NB4 (cell line): ENCODE measurements at places on chromosomes 1 and 21.

DNA sequence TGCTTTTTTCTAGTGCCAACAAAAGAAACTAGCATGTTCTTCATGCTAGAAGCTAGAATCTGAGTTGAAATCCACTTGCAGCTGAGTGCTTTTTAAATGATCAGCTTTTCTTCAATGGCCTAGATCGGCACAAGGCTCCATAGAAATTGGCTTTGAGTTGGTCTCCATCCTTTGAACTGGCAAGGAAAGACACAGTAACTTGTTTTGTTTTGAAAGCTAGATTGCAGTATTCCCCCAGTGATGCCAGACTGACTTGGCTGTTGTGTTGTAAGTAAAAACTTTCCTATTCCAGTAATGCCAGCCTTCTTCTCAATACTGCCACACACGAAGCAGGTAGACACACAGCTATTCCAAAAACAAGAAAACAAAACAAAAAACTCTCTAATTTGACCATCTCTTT, 139.1 kb downstream of the FMN2 start:
- no peak for DNase-seq

DNA sequence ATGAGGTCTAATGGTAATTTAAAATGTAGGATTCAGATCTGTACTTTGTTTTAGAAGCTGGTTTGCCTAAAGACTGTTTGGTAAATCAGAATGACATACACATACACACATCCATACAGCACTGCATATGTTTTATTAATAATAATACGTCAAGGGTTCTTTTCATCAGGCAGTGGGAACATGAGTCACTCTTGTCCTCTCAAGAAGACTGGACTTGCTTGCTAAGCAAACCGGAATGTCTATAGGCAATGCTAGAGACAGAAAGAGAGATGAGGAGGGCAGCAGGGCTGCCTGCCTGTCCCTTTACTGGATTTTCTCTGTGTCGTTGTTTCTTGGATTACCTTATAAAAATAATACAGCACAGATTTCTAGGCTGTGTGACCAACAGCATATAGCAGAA, 119.1 kb upstream of the GALNT2 start:
- DNase-seq, result no peak

GRCh38 chr1:41728403-41729202, 190.1 kb downstream of the HIVEP3 start:
- peak; percentile 86 for DNase-seq

- DNase-seq, result no peak
These were observed 18.7 kb downstream of the SETDB1 start for GRCh38 chr1:150944856-150945255.

DNA sequence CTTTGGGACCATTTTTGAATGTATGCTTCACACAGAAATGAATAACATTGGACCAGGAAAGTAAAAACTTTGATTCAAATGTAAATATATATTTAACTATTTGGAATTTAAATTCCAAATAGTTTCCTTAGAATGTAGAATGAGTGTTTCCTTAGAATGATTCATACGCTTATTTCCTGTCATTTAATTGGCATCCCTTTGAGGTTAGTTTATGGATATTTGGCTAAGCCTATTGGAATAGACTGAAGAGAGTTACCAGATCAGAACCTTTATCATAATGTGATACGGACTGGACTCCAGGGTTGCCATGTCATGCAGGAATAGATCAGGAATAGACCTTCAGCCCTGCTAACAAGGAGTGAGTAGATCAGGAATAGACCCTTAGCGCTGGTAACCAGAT, 133.1 kb downstream of the TNNI3K start:
- DNase-seq, result no peak

DNA sequence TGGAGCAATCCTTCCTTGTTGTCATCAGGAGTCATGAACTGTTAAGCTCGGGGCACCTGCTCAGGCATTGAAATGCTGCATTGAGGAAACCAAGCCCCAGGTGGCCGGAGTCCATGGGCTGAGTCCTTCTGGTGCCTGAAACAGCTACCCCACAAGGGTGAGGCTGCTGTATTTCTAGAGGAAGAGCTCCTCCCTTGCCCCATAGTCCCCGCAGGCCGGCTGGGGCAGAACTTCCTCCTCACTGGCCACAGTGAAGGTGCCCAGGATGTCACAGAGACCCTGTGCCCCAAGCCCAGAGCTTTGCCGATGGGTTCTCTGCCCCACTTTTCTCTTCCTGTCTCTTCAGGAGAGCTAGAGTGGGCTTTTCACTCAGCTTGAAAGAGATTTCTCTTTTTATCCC, 80.8 kb upstream of the GCLM start:
- no peak for DNase-seq

DNA sequence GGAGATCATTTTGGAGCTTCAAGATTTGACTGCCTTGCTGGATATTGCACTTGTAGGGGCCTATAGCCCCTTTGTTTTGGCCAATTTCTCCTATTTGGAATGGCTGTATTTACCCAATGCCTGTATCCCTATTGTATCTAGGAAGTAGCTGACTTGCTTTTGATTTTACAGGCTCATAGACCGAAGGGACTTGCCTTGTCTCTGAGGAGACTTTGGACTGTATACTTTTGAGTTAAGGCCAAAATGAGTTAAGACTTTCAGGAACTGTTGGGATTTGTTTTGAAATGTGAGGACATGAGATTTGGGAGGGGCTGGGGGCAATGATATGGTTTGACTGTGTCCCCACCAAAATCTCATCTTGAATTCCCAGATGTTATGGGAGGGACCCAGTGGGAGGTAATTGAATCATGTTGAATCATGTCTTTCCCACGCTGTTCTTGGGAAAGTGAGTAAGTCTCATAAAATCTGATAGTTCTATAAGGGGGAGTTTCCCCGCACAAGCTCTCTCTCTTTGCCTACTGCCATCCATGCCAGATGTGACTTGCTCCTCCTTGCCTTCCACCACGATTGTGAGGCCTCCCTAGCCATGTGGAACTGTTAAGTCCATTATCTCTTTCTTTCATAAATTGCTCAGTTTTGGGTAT, 276.1 kb downstream of the LMX1A start:
- no peak for DNase-seq

GRCh38 chr1:204359474-204360255, at the start of gene PLEKHA6:
TSS of gene PLEKHA6 (minus strand) at chr1:204359929. CDS start at chr1:204273727, 86,202 bp downstream.
- DNase-seq, result peak; percentile 23

DNA sequence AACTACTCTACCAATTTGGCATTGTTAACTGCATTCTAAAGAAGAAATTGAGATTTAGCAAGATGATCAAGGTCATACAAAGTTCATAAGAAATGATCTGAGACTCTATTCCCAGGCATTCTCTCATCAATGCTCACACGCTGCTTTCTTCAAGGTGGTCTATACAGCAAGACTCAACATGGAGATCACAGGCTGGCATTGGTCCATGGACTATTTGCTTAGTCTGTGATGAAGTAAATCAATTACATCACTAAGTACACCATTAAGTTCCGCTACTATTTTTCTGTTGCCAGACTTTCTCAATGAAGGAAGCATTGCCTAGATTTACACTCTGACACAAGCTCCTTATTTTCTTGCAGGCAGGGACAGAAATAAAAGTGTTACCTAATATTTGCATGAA, 51.9 kb upstream of the CYP2J2 start:
- DNase-seq, result no peak

- no peak for DNase-seq
These were observed 2.0 kb upstream of the ATF3 start for GRCh38 chr1:212606395-212607205.

DNA sequence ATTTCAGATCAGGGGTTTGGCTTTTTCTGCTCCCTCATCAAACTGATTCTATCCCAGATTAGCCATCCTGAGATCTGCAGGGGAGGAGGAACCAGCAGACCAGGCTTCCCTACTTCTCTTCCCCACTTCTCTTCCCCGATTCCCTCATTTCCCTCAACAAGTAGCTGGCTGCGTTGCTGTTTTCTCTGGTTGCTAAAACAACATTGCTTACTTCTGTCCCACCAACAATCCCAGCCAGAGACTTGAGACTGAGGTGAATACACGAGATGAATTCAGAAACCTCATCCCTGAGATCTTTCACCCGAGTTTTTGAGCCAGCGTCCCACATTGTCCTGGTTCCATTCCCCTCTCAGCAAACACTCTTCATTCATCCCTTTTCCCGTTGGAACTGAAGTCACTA, 22.4 kb downstream of the DYRK3 start:
- no peak for DNase-seq

DNA sequence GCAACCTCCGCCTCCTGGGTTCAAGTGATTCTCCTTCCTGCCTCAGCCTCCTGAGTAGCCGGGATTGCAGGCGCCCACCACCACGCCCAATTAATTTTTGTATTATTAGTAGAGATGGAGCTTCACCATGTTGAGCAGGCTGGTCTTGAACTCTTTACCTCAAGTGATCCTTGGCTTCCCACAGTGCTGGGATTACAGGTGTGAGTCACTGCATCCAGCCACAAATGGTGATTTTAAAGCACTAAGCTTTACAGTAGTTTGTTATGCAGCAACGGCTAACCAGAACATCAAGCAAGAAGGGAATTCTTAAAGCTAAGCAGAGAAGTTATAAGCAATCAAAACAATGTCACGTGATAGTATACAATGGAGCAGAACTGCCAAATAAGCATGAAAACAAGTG, 65.7 kb downstream of the NVL start:
- no peak for DNase-seq
